ENCODE measurements at places on chromosomes 5 and 9.

GRCh38 chr5:165642366-165642765 is 2136.9 kb downstream of the MAT2B start:
- DNase-seq = no peak

DNA sequence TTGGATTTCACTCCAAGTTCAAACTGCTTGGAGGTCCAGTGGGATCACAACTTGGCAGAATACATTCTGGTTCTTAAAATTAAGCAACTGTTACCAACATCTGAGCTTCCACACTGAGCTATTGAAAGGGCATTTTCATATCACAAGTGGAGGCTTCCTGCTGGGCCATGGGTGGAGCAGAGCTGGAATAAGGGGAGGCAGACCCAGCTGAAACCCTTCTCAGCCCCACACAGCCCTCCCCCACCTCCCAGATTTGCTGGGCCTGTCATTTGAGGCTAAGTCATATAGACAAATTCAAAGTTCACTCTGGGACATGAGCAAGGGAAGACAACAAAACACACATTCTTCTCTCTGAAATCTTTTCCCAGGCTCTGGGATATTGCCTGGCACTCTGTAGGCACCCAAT is 79.9 kb downstream of the ACTL7B start:
- DNase-seq = no peak

DNA sequence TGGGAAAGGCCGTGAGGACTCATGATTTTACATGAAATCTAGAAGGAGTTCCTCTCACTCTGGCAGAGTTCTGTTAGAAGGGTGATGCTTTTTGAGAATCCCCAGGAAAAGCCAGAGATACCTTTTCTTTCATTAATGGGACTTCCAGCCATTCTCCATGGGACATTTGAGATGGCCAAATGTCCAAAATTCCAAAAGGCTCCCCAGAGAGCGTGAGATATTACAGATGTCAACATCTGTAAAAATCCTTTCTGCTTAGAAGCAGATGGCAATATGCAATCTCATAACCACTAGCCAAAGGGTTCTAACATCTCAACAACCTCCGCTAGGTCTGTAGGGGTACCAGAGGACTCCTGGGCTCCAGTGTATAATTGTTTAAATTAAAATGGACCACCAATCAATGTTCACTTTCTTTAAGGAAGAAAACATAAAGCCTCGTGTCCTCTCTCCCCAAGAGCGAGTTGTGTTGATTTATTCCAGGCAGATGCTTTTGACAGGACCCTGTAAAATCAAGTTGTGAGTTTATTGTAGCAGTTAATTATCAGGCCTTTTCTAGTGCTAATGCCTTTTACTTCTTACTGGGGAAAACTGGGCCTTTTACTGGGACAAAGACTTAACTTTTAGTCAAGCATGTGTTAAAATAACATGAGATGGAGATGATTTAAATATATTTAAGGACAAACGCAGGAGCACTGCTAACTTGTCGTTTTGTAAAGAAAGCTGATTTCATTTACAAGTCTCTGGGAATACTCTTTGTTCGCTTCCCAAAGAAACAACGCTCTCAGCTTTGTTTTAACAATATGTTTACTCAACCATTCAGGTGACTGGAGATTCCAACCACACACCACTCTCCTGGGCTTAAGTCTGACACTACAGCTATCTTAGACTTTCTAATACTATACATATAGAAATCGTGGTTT is 4.8 kb downstream of the GAS1 start:
- no peak for DNase-seq

- DNase-seq = no peak
These were observed 52.2 kb downstream of the ABHD17B start for GRCh38 chr9:71858812-71859211.

GRCh38 chr5:156594406-156594805 is 255.7 kb upstream of the PPP1R2B start:
- DNase-seq = no peak

- no peak for DNase-seq
These were observed 32.1 kb upstream of the MSANTD3 start for GRCh38 chr9:100394816-100395215.

All from progenitor cell of endocrine pancreas (in vitro differentiated cells).